Upper lobe of left lung (tissue), 6 donors: ENCODE measurements at places on chromosomes 7 and 10. TPM values are rescaled to one million over a fixed set of nuclear protein-coding genes. Genes with fewer than 3 reads are reported as not detected.
A peak's percentile ranks its signal among the peaks of the same experiment; 100 is the strongest.

- DNase-seq, result no peak
These were observed 7.0 kb upstream of the GARIN1A start for GRCh38 chr7:128665057-128665456.

GRCh38 chr10:75527542-75527941, 96.1 kb downstream of the LRMDA start:
- DNase-seq, result no peak

GRCh38 chr7:27262121-27262520, 19.5 kb downstream of the EVX1 start:
- DNase-seq, result no peak

- DNase-seq, result no peak
These were observed 51.1 kb downstream of the EPDR1 start for GRCh38 chr7:37971491-37971890.

GRCh38 chr7:140229591-140230515, 53.1 kb upstream of the KDM7A start:
- DNase-seq, result peak; percentile 89

PNLIPRP1 gene
- not detected for total RNA-seq

DNAH11 gene
- total RNA-seq, result 9.7 TPM

GHRHR gene
- total RNA-seq, result 1.4 TPM

C7orf57 gene
- total RNA-seq, result 0.29 TPM

FAM25C gene
- not detected for total RNA-seq
